Osteocyte (in vitro differentiated cells): ENCODE measurements at places on chromosomes 6 and 20. TPM values are rescaled to one million over a fixed set of nuclear protein-coding genes. Genes with fewer than 3 reads are reported as not detected.

The BPIFB3 gene
- total RNA-seq: not detected in 2 replicates

The TAGAP gene
- total RNA-seq: not detected in 2 replicates

The RNF144B gene
- total RNA-seq: 14.7 and 15.0 TPM in 2 replicates

The ELMO2 gene
- total RNA-seq: 48.8 and 57.8 TPM in 2 replicates

The RFX6 gene
- total RNA-seq: not detected in 2 replicates

The CRISP3 gene
- total RNA-seq: not detected in 2 replicates

The SAMD3 gene
- 0.42 and 0.64 TPM in 2 replicates for total RNA-seq

The SLC13A3 gene
- total RNA-seq: 1.8 and 2.1 TPM in 2 replicates

The SCRT2 gene
- not detected in 2 replicates for total RNA-seq

The ARHGAP18 gene
- total RNA-seq: 12.8 and 13.3 TPM in 2 replicates

The RAET1L gene
- not detected in 2 replicates for total RNA-seq

The HLA-DPA1 gene
- 1.8 and 2.0 TPM in 2 replicates for total RNA-seq

The TRIM15 gene
- total RNA-seq: not detected in 2 replicates

The PPP1R10 gene
- total RNA-seq: 82.1 and 87.6 TPM in 2 replicates

The VNN1 gene
- not detected in 2 replicates for total RNA-seq

The JAG1 gene
- total RNA-seq: 246 and 254 TPM in 2 replicates

The CST4 gene
- total RNA-seq: not detected in 2 replicates

The MAP1LC3A gene
- 60.5 and 67.2 TPM in 2 replicates for total RNA-seq

The ECT2L gene
- 0.13 TPM in 1 of 2 replicates, not detected in the other for total RNA-seq

The HLA-DQB2 gene
- not detected in 2 replicates for total RNA-seq

The PKIG gene
- 26.0 and 29.5 TPM in 2 replicates for total RNA-seq

The B3GALT4 gene
- total RNA-seq: 6.3 and 6.5 TPM in 2 replicates

The HSD17B8 gene
- total RNA-seq: 2.4 and 3.5 TPM in 2 replicates

The SSR1 gene
- 183 and 204 TPM in 2 replicates for total RNA-seq

The CD40 gene
- 1.6 and 2.2 TPM in 2 replicates for total RNA-seq

The HMGN4 gene
- total RNA-seq: 45.0 and 49.2 TPM in 2 replicates
